ENCODE measurements at places on chromosomes 4 and X. TPM values are rescaled to one million over a fixed set of nuclear protein-coding genes. Genes with fewer than 3 reads are reported as not detected.

TLR2 gene
- total RNA-seq = 0.28 TPM

CRMP1 gene
- under 0.01 TPM for total RNA-seq

MAGEB10 gene
- not detected for total RNA-seq

UGT2B17 gene
- not detected for total RNA-seq

STOX2 gene
- total RNA-seq = 3.4 TPM

CORIN gene
- total RNA-seq = 0.09 TPM
